ENCODE measurements at places on chromosomes 1 and 21.

- no peak overlapping the region for H3K4me3 ChIP-seq
- peaks cover 2% of the 10 kb centered on the region for H3K27me3 ChIP-seq
- DNase-seq = no peak
- H3K4me1 ChIP-seq = peaks cover 45% of the 10 kb centered on the region
Observed at GRCh38 chr1:38028105-38028591, 15.6 kb downstream of the UTP11 start.

GRCh38 chr1:33250724-33251123 lies 5.6 kb upstream of the ZNF362 start:
- H3K4me1 ChIP-seq = peaks cover 37% of the 10 kb centered on the region
- H3K4me3 ChIP-seq = no peak overlapping the region
- no peaks in the 10 kb centered on the region for H3K36me3 ChIP-seq
- no peaks in the 10 kb centered on the region for H3K27me3 ChIP-seq

DNA sequence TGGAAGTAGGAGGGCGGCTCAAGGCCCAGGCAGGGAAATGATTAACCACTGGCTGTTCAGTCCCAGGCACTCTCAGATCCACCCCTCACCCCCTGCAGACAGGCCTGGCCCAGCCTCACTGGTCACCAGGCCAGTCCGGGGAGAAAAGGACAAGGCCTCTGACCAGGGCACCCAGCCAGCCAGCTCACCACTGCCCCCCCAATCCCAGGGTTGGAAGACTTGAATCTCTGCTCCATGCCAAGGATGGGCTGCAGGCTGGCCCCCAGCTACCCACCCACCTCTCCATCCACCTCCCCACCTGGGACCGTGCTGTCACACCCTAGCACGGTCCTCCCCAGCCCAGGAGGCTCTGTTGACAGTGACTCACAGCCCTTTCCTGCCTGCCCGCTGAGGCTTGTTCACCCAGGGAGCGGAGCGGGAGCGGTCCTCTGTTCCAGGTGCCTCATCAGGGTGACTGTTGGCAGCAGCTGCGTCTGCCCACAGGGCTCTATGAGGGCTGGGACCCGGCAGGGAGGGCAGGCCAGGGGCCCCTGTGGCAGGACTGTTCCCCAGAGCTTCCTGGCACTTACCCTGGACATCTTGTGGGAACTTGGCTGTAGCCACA lies 2.2 kb downstream of the LAD1 start:
- H3K4me3 ChIP-seq = no peak overlapping the region
- H3K4me1 ChIP-seq = peaks cover 31% of the 10 kb centered on the region
- no peak overlapping the region for H3K27ac ChIP-seq
- no peak for DNase-seq
- H3K36me3 ChIP-seq = no peaks in the 10 kb centered on the region
- peaks cover 27% of the 10 kb centered on the region for H3K27me3 ChIP-seq

DNA sequence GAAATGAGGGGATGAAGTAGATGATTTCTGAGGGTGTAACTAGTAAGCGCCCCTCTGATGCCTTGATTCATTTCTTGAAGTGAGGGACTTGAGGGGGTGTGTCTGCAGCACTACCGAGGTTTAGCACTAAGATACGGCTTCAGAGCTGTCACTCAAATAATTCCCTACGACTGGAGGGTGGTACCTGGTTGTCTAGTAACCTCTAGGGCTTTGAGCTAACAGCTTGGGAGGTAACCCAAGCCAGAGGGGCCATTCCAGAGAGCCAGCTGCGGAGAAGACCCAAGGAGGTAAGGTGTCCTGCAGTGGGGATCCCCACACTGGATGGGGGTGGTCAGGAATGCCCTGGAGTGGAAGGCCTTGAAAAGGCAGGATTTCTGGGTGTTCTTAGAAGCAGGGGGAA lies at the start of gene TTC24:
Gene TTC24, plus strand, starts transcription at position 252 of the 400 bp plus-strand sequence. CDS start 1,642 bp downstream, outside the sequence.
- DNase-seq = no peak
- H3K27me3 ChIP-seq = peaks cover 2% of the 10 kb centered on the region
- H3K36me3 ChIP-seq = no peaks in the 10 kb centered on the region
- no peak within 1 kb of the TSS for H3K27ac ChIP-seq
- H3K4me3 ChIP-seq = no peak within 1 kb of the TSS

GRCh38 chr1:151166505-151166956 lies 587 bp downstream of the SCNM1 start:
- H3K4me1 ChIP-seq = peaks cover 22% of the 10 kb centered on the region
- peak overlapping the region; percentile 98 for H3K27ac ChIP-seq
- H3K4me3 ChIP-seq = peak overlapping the region; percentile 98
- H3K27me3 ChIP-seq = peaks cover 2% of the 10 kb centered on the region

DNA sequence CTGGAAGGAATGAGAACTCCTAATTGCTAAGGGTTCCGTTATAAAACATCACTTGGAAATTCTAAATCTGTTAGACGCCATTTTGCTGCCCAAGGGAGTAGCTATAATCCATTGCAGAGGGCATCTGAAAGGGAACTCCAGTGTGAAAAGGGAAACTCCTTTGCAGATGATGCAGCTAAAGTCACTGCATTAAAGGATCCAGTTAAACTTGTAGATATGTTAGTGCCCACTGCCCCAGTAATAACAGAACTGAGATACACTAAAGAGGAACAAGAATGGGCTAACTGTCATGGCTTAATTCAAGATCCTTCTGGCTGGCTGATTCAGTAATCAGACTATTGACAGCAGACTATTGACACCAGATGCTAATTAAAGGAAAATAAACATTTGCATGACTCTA lies 81.8 kb upstream of the KIAA0040 start:
- H3K27ac ChIP-seq = no peak overlapping the region
- no peaks in the 10 kb centered on the region for H3K27me3 ChIP-seq
- H3K36me3 ChIP-seq = no peaks in the 10 kb centered on the region
- H3K4me3 ChIP-seq = no peak overlapping the region
- DNase-seq = no peak

Data from mesothelial cell of epicardium (in vitro differentiated cells).